ENCODE measurements at places on chromosomes 16 and 17.

GRCh38 chr17:83124871-83125514 is 45.6 kb downstream of the METRNL start:
- DNase-seq, result no peak

- DNase-seq, result no peak
Measured at GRCh38 chr16:66898207-66898606, 17.9 kb downstream of the PDP2 start.

GRCh38 chr16:56728980-56729734 is 772 bp upstream of the NUP93 start:
- no peak for DNase-seq

- DNase-seq, result no peak
Measured at GRCh38 chr16:12570046-12570618, 233.6 kb downstream of the CPPED1 start.
